ENCODE measurements at places on chromosomes 7 and 10.

GRCh38 chr10:108230478-108231170, 1066.1 kb upstream of the SORCS1 start:
- DNase-seq = no peak

DNA sequence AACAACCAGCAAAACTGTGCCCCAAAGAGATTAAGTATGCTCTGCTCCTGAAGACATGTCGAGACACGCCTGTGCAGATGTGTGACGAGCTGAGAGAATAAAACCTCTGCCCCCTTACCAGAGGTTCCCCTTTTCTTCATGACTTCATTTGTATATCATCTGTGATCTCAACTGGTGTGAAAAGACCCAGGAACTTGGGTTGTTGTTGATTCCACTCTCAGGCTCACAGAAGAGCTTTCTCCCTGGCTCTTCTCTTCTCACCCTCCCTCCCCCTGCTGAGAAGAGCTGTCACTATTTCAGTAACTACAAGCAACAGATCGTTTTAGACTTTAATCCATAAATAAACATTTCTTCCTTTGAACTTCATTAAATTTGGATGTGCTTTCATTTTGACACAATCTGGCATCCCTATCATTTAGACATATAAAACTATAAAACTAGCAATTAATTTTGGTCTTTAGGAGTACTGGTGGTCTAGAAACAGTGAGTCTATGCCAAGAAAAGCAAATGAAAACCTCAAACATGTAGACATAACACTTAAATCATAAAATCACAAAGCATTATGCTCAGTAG, 179.3 kb upstream of the FZD8 start:
- no peak for DNase-seq

DNA sequence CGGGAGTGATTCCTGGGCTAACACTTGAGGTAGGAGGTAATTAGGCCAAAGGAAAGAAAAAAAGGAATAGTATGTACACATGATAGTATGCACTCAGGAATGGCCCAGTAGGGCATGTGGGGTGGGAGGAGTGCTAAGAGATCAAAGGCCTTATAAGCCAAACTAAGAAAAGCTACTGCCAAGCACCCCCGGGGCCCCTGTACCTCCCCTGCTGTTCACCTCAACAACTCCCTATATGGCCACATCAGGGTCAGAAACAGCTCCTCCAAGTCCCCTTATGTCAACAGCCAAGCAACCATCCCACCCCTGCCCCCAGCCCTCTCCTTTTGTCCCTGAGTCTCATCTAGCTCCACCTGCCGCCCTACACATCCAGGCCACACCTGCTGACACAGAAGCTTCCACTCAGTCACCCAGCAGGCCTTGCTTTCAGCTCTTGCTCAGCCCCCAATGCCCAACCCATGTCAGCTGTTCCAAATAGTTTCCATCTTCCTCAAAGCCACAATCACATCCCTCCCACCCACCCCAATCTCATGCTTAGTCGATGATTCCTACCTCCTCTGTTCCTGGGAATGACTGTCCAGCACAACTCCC, 80.2 kb downstream of the SORBS1 start:
- no peak for DNase-seq

- no peak for DNase-seq
Observed at GRCh38 chr7:130216750-130217149, 9.1 kb downstream of the SSMEM1 start.

DNA sequence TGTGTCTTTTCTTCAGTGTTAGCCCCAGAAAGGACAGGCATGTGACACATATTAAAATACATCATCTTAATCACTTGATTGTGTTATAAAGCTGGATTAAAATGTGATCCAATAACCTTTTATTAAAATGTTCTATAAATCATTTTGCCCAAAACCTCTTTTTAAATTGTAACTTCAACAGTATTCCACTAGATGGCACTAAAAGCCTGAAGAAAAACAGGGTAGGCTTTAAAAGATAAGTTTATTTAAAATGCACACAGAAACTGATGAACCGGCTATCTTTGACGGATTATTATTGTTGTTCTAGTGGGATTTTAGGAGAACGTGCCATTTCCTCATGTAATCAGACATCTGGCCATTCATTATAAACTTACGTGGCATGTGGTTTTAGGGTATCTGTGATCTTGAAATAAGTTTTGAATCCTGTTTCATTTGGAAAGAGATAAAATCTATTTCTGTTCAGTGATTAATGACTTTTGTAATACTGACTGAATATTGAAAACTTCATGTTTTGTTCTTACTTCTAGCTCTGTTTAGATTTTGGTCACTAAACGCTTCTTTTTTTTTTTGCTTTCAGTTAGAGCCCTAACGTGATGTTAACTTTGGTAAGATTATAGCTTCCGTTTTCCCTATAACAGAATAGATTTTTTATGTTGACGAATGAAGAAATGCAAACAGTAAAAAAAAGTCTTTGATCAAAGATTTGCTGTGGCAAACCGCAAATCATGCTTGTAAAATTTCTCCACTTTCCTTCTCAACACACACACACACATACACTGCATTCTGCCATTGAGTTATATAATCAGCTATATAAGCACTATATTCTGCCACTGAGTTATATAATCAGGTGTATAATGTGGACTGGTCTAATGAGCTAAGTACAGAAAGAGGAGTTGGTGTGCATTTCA, 13.6 kb downstream of the VPS50 start:
- DNase-seq = no peak

DNA sequence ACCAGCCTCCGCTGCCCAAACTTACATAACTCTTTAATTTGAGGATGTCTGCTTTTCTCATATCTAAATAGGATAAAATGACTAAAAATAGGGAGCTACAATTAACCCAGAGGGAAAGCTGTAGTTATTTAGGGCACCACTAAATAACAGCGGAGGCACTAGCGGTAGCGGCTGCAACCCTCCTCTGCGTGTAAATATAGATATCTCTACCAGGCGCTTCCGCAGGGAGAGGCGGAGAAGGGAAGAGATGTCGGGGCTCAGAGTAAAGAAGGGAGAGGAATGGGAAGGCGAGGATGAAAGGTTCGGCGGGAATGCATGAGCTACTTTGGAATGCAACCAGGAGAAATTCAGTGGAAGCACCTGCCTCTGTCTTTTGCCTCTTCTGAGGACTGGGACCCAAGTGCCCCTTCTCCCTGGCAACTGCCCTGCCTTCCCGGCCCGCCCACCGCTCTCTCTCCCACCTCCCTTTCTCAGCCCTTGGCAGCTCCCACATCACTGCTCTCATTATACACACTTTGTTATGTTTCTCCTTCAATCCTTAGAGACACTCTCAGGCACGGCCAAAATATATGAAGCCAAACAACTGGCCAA, 698.3 kb downstream of the PARD3 start:
- DNase-seq = no peak

DNA sequence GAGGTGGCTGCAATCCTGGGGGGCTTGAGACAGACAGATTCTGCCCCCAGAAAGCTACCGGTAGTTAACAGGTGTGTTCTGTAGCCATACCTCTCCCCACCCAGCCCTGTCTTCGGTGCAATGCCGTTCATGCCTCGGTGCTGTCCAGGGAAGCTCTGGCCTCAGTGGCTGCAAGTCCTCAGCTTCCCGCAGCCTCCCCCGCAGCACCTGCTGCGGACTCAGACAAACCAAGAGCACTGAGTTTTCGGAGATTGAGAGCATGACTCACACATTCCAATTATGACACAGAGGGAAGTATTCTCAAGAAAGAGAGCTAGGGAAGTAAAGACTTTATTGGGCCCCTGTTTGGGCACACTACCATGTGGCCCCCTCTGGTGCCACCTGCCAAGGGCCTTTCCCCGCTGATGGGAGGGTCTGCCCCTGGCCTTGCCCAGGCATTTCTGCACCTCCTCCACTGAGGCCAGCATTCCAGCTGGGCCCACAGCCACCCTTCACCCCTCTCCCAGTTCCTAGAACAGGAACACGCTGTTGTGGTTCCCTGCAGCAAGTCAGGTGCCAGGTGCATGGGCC, 30.2 kb upstream of the EZH2 start:
- DNase-seq = no peak

GRCh38 chr10:116690356-116691322, 51.7 kb downstream of the HSPA12A start:
- DNase-seq = no peak

- no peak for DNase-seq
Observed at GRCh38 chr10:131591936-131592335, 280.4 kb upstream of the TCERG1L start.

DNA sequence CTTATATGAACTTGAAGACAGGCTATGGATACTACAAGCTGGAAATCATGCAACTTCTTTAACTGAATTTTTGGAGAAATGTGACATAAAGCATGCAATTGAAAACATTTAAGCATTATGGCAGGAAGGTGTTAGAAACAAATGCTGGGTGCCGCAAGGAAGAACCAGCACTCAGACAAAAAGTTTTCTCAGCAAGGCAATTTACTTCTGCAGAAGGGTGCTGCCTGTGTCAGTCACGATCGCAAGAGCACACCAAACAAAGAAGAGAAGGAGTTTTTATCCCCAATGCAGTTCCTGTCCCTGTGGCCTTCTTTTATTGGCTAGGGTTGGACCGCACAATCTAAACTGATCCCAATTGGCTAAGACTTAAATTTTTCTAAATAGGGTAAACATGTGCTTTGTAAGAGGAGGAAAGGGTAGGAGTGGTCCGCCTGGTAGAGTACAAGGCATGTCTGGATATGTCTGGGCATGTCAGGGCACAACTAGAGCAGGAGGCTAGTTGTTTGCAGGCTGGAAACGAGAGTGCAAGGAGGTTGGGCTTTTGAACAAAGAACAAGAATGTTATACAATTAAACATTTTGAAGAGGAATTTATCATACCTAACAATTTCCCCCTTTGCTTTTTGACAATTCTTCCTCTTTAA, 109.6 kb upstream of the FAM3C start:
- DNase-seq = no peak

DNA sequence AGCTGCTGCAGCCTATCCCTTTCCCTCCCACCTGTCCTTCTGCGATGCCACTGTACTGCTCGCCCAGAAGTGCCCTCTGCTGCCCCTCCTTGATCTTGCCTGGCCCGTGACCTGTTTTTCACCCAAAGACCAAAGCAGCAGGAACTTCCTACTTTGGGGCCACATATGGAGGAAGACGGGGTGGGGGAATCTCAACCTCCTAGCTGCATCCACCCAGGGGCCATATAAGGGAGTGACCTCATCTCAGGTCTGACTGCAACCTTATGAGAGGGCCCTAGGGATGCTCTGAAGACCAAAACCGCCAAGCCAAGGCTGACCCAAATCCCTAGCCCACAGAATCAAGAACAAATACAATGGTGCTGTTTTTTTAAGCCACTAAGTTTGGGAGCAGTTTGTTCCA, 15.7 kb downstream of the PRKCQ start:
- no peak for DNase-seq

- no peak for DNase-seq
Observed at GRCh38 chr7:138162236-138162635, 86.0 kb downstream of the AKR1D1 start.

GRCh38 chr10:109450702-109451101, 472.6 kb downstream of the XPNPEP1 start:
- no peak for DNase-seq

- peak; percentile 10 for DNase-seq
Observed at GRCh38 chr10:129877773-129878371, 86.2 kb downstream of the EBF3 start.

- no peak for DNase-seq
Observed at GRCh38 chr7:140489026-140489359, 9.7 kb upstream of the MKRN1 start.

GRCh38 chr10:5692461-5693358, 8.1 kb downstream of the TASOR2 start:
- peak; percentile 48 for DNase-seq

GRCh38 chr10:1377740-1378397, 321.7 kb downstream of the WDR37 start:
- DNase-seq = no peak

- DNase-seq = no peak
Observed at GRCh38 chr7:1646391-1646790, 23.7 kb upstream of the ELFN1 start.

GRCh38 chr7:71439321-71439720, 307.4 kb downstream of the GALNT17 start:
- DNase-seq = no peak

GRCh38 chr7:115217373-115217772, 295.5 kb downstream of the MDFIC start:
- DNase-seq = no peak

DNA sequence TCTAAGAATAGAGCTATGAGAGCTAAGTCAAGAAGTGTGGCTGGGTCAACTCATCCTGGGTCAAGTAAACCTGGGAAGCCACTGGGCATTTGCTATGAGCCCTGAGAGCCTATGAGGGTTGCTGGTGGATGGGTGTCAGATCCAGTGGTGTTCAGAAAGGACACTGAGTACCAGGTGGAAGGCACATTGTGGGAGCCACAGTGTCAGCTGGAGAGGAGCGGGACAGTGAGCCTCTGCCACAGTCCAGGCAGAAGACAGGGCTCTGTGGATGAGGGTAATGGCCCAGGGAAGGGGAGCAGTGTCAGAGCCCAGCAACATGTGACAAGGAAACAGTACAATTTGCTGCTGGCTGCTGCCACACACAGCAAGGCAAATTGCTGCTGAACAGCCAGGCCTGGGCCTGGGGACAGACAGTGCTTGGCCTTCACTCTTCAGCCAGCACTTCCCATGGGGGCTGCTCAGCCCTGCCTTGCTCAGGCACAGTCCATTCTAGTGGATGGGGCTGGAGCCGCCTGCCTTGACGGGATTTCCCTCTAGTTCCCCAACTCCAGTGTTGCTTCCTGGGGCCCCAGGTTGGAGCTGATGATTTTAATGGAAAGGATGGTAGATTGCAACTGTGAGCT, 90.9 kb upstream of the CHST15 start:
- DNase-seq = no peak

- no peak for DNase-seq
Observed at GRCh38 chr7:38453168-38453567, 178.0 kb downstream of the AMPH start.

- no peak for DNase-seq
Observed at GRCh38 chr7:157006829-157007469, 3.5 kb downstream of the MNX1 start.

- DNase-seq = peak; percentile 81
Observed at GRCh38 chr7:73842067-73842976, at the start of gene METTL27. METTL27 (minus strand) TSS chr7:73842516; CDS start chr7:73842140, 376 bp downstream.

GRCh38 chr7:70317356-70317755, 719.1 kb downstream of the AUTS2 start:
- no peak for DNase-seq

DNA sequence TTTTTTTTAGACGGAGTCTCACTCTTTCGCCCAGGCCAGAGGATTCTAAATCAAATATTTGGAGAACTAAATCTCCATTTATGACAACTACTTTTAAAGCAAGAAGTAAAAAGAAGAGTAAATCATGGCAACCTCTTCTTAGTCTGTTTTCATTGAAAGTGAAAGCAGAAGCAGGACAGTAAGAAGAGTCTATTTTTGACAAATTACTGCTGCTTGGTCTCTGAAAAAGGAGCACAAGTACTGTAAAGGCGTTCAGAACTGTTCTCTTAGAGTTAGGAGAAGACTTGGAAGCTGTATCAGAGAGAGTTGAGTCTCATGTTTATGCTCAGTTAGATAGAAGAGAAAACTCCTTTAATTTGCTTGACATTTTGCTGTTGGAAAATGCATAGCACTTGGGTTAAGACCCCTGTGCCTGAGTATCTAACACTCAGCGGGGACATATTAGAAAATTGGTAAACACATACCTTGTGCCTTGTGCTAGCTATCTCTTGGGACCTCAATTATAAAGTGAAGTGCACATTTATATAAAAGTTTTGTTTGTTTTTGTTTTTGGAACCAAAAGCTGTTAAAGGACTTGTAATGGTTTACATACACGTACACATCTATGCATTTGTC, 433.0 kb downstream of the ANKRD7 start:
- DNase-seq = no peak

All from T follicular helper cell (primary cell).